Stimulated activated naive B cell treated with anti-CD40 and anti-IgM and Interleukin-4, amounts not matched to agents 10 μg/mL and 1 μg/mL and 100 μg/mL, for 72 hours (primary cell): ENCODE measurements at places on chromosomes 4 and X.

DNA sequence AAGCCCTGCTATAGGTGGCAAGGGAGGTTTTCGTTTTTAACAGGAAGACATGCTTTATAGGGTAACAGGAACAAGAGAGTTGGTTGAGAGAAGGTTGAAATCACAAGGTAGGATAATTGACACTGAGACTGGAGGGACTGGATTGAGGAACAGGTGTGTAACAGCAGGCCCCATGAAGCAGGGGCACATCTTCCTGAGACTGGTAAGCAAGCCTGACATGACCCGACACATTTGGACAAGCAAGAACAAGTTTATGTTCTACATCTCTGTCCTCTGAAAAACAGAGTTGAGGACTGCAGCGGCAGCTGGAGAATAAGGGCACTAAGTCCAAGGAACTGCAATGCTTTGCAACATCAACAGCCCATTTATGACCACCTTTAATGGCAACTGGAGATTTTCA, 5.2 kb downstream of the RPS4X start:
- H3K27ac ChIP-seq = peak overlapping the region; percentile 52
- no peaks in the 10 kb centered on the region for H3K27me3 ChIP-seq
- no peak for DNase-seq
- no peak overlapping the region for H3K4me3 ChIP-seq
- peaks cover 33% of the 10 kb centered on the region for H3K4me1 ChIP-seq
- H3K36me3 ChIP-seq = peaks cover 76% of the 10 kb centered on the region

DNA sequence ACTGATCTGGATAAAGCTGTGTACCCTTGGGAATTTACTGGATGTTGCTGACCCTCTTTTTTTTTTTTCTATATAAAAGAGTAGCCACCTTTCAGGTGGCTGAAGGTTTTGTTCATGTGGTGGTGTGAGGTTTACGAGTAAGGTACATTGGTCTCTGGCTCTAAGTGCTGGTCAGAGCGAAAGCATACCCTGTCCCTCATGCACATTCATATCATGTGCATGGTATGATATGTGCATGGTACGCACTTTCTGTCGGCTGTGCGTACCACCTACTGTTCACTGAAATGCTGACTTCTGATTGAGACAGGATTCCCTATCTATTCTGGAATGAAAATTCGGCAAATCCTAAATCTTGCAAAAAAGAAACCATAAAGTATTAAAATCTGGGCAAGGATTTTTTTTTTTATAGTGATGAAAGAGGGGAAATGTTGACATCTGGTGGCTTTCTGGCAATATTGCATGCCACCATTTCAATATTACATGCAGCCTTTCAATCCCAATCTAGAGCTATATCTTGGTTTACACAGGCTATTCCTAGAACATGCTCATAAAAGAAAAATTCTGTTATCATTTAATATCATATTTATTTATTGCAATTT, 32.8 kb downstream of the FAM149A start:
- H3K36me3 ChIP-seq = no peaks in the 10 kb centered on the region
- peaks cover 31% of the 10 kb centered on the region for H3K27me3 ChIP-seq
- DNase-seq = no peak
- H3K4me1 ChIP-seq = peaks cover 13% of the 10 kb centered on the region
- no peak overlapping the region for H3K4me3 ChIP-seq

GRCh38 chrX:153491918-153492317, 2.9 kb upstream of the BGN start:
- no peaks in the 10 kb centered on the region for H3K36me3 ChIP-seq
- no peak overlapping the region for H3K27ac ChIP-seq
- DNase-seq = no peak

- H3K36me3 ChIP-seq = no peaks in the 10 kb centered on the region
- H3K27me3 ChIP-seq = peaks cover 3% of the 10 kb centered on the region
- DNase-seq = no peak
- H3K4me1 ChIP-seq = no peaks in the 10 kb centered on the region
- no peak overlapping the region for H3K27ac ChIP-seq
- H3K4me3 ChIP-seq = no peak overlapping the region
These were observed 159.8 kb upstream of the JADE1 start for GRCh38 chr4:128649575-128650205.

DNA sequence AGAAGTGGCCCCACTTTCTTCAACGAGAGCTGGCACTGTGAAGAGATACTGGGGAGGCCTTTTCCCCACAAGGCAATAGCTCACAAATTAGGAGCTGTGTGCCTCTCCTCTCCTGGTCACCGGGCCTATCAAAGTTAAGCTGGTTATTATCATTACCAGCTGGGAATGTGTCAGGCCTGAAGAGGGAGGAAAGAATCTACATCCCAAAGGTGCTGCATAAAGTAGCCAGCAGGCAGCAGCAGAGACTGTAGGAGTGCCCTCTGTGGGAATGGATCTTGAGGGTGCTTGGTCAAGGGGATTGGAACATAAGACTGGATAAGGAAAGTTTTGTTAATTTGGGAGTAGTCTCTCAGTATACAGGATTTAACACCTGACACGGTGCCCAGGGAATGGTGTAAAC, 9.1 kb upstream of the TMPRSS11D start:
- peaks cover 5% of the 10 kb centered on the region for H3K4me1 ChIP-seq
- no peak overlapping the region for H3K27ac ChIP-seq
- DNase-seq = no peak
- H3K4me3 ChIP-seq = no peak overlapping the region
- no peaks in the 10 kb centered on the region for H3K36me3 ChIP-seq
- no peaks in the 10 kb centered on the region for H3K27me3 ChIP-seq

- H3K4me1 ChIP-seq = peaks cover 2% of the 10 kb centered on the region
- H3K36me3 ChIP-seq = no peaks in the 10 kb centered on the region
- no peak overlapping the region for H3K4me3 ChIP-seq
- no peak for DNase-seq
- H3K27ac ChIP-seq = no peak overlapping the region
These were observed 449.1 kb downstream of the BCOR start for GRCh38 chrX:39648548-39649254.

GRCh38 chrX:151981129-151981528, 6.7 kb upstream of the GABRE start:
- no peak overlapping the region for H3K27ac ChIP-seq
- no peaks in the 10 kb centered on the region for H3K36me3 ChIP-seq
- H3K4me1 ChIP-seq = no peaks in the 10 kb centered on the region
- DNase-seq = no peak
- H3K27me3 ChIP-seq = peaks cover 5% of the 10 kb centered on the region
- no peak overlapping the region for H3K4me3 ChIP-seq

GRCh38 chr4:87150498-87151261, 69.7 kb downstream of the KLHL8 start:
- peak; percentile 17 for DNase-seq
- no peak overlapping the region for H3K4me3 ChIP-seq
- no peaks in the 10 kb centered on the region for H3K4me1 ChIP-seq
- peaks cover 5% of the 10 kb centered on the region for H3K36me3 ChIP-seq

GRCh38 chr4:23890369-23891063, 669 bp upstream of the PPARGC1A start:
- H3K4me1 ChIP-seq = no peaks in the 10 kb centered on the region
- H3K36me3 ChIP-seq = no peaks in the 10 kb centered on the region
- peaks cover 16% of the 10 kb centered on the region for H3K27me3 ChIP-seq
- DNase-seq = no peak

DNA sequence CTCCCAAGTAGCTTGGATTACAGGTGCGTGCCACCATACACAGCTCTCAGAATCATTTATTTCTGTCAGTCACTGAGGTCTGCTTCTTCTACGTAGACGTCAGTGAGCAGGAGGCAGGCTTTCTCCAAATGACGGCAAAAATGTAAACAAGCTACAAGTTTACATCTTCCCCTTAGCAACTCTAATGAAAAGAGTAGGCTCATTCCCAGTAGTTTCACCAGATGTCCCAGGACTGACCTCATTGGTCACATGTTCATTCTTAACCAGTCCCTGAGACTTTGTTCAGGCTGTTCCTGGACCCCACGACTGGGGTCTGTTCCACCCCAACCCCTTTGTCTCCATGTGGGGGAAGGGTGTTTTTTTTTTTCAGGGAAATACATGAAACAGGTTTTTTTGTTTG, 67.1 kb downstream of the TENM3 start:
- H3K27me3 ChIP-seq = no peaks in the 10 kb centered on the region
- H3K36me3 ChIP-seq = no peaks in the 10 kb centered on the region
- H3K4me1 ChIP-seq = no peaks in the 10 kb centered on the region
- no peak overlapping the region for H3K4me3 ChIP-seq
- DNase-seq = no peak
- H3K27ac ChIP-seq = no peak overlapping the region

DNA sequence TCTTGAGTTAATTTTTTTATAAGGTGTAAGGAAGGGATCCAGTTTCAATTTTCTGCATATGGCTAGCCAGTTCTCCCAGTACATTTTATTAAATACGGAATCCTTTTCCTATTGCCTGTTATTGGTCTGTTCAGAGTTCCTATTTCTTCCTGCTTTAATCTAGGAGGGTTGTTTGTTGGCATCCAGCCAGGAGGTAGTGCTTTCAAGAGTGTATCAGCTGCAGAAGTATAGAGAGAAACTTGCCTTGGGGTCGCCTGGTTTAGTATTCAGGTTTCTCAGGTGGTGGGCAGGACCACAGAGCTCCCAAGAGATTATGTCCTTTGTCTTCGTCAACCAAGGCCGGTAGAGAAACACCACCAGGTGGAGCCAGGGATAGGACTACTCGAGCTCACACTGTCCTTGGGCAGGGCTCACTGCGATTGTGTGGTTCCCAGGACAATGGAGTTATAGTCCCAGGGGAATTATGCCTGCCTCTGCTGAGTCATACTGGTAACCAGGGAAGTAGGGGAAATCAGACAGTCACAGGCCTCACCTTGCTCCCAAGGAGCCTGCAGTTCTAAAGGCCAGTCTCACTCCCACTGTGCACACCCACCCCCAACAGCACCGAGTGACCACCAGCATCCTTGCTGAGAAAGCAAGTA, 168.1 kb downstream of the VSIG4 start:
- no peaks in the 10 kb centered on the region for H3K36me3 ChIP-seq
- peak; percentile 16 for DNase-seq
- H3K27ac ChIP-seq = no peak overlapping the region
- H3K4me3 ChIP-seq = no peak overlapping the region
- H3K4me1 ChIP-seq = peaks cover 13% of the 10 kb centered on the region
- peaks cover 22% of the 10 kb centered on the region for H3K27me3 ChIP-seq

DNA sequence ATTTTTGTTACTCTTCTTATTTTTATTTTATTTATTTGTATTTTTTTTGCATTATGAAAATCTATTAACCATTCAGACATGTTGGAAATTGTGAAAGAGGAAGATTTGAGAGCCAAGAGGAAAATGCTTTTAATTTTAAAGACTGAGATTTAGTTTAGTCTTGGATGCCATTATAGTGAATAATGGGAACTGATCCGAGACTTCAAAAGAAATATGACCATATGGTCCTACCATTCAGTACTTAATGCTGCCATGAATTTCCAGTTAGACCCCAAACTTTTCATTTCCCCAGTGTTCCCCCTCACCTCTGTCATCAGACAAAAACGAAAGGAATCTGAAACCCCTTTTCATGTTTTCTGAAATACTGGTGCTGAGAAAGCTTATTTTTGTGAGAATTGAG, 95.5 kb downstream of the TENM3 start:
- H3K36me3 ChIP-seq = no peaks in the 10 kb centered on the region
- H3K4me3 ChIP-seq = no peak overlapping the region
- no peak for DNase-seq
- H3K27me3 ChIP-seq = no peaks in the 10 kb centered on the region
- no peak overlapping the region for H3K27ac ChIP-seq
- H3K4me1 ChIP-seq = no peaks in the 10 kb centered on the region

DNA sequence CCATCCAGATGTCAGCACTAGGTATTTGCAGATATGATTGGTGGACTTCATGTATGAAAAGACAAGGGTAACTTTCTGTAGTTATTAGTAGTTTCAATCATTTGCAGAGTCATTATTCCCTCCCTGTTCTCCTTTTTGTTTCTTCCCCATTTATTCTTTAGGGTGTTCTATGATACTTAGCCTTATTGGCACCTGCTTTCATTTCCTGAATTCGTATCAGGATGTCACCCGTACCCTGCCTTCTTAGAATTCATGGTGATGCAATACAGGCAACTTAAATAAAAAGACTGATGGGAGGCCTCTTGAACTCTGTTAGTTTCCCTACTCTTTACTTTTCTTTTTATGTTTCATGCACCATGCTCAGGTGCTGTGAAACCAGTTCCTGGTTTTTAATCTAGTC, 24.2 kb downstream of the MAGED1 start:
- no peaks in the 10 kb centered on the region for H3K36me3 ChIP-seq
- H3K4me1 ChIP-seq = peaks cover 7% of the 10 kb centered on the region
- no peak for DNase-seq
- H3K4me3 ChIP-seq = no peak overlapping the region
- peaks cover 8% of the 10 kb centered on the region for H3K27me3 ChIP-seq
- H3K27ac ChIP-seq = no peak overlapping the region

DNA sequence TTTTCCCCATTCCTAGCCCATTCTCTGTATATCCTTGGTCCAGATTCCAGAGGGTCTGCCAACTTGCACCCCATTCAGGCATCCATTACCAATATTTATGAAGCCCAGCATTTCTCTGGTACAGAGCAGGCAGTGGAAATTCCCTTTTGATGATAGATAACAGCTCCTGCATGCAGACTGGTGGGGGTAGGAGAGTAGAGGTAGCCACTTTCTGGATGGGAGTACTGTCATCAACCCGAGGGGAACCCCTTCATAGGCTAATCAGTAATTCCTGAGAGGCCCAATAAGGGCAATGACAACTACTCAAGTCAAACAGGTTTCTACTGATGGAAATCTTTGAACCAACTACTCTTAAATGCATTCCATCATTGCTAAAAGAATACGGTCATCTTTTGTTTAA, 63.7 kb downstream of the COL25A1 start:
- DNase-seq = no peak
- no peak overlapping the region for H3K4me3 ChIP-seq
- no peaks in the 10 kb centered on the region for H3K4me1 ChIP-seq

DNA sequence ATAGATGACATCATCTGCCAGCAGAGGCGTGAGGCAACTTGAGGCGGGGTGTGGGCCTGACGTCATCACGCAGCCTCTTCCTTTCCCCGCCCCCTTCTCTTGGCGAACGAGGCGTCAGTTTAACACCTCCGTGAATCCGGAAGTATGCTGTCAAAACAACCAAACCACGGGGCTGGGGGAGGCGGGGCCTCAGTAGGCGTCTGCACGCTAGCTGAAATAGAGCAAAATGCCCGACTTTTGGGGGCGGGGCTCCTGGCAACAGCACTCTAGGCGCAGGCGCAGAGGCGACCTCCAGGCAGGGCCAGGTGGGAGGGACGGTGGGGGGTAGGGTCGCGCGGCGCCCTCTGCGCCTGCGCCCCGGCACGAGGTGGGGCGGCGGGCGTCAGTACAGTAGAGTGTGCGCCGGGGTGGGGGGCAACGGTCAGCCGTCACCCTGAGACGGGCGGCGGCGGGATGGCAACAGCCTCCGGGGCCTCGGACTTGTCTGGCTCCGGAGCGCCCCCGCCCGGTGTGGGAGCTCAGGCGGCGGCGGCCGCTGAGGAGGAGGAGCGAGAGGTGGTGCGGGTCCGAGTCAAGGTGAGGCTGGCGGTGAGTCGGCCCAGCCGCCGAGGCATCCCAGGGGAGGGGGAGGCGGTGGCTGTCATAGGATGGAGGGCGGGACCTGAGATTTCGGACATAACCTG, at the start of gene TBC1D25:
TSS of gene TBC1D25 (plus strand) at position 370 of the 683 bp plus-strand sequence. CDS start at position 454, 84 bp downstream.
- peaks cover 12% of the 10 kb centered on the region for H3K4me1 ChIP-seq
- H3K27me3 ChIP-seq = no peaks in the 10 kb centered on the region
- H3K4me3 ChIP-seq = peak within 1 kb of the TSS; percentile 83
- peak; percentile 94 for DNase-seq
- H3K27ac ChIP-seq = peak within 1 kb of the TSS; percentile 95
